Activated T-helper 17 cell treated with anti-CD3 and anti-CD28 coated beads, Interleukin-2, amount 50 U/mL, for 72 hours (primary cell): ENCODE measurements at places on chromosomes 4 and X.

- ATAC-seq: no peak
These were observed 105.6 kb downstream of the CBLL2 start for GRCh38 chrX:22378296-22378695.

GRCh38 chrX:79524642-79525041 is 157.5 kb upstream of the ITM2A start:
- no peak for ATAC-seq

GRCh38 chrX:69150281-69150960 is 14.8 kb downstream of the PJA1 start:
- no peak for ATAC-seq

DNA sequence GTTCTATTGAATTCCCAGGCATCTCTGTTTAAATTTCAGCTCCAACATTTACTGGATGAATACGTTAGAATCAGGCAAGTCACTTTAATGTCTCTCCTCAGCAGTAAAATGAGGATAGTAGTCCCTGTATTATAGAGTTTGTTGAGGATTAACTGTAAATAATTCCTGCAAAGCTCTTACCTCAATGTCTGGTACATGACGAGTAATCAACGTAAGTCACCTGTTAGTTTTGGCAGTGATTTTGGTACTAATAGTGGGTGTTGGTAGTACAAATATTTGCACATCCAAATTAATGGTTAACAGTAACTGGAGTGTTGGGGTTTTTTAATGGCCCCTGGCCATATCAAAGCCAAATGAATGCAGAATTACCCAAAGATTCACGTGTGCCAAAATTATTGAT is 189.8 kb upstream of the GALNT7 start:
- ATAC-seq: no peak

GRCh38 chr4:1644891-1645657 is 39.0 kb downstream of the FAM53A start:
- no peak for ATAC-seq

DNA sequence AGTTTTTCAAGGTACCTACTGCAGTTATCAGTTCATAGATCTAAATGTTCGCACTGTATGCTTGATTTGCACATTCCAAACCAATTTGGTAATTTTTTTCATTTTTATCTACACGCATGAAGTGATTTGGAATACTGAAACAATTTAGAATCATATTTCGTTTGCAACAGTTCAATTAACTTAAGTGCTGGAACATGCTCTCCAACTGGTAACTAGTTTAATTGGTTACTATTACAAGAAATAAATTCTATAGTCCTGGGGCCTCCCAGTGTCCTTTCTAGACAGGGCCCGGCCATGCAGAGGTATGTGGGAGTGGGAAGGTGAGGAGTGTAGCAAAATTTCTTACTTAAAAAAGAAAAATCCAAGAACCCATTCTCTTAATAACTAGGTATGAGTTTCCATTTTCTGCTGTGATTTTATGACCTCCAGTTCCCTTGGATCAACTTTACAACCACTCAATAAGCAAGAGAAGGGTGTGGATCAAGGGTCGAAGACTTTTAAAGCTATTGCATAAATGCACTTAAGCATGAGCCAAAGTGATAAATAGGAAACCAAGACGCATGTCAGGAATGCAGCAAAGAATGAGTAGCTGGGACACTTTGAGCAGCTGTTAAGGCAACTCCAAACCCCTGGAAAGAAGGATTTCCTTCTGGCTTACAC is 106.9 kb downstream of the PPARGC1A start:
- no peak for ATAC-seq

GRCh38 chr4:88398381-88398780 is 19.7 kb downstream of the HERC6 start:
- no peak for ATAC-seq

- ATAC-seq: no peak
These were observed 202.5 kb upstream of the RPL34 start for GRCh38 chr4:108417923-108418322.

GRCh38 chrX:37875675-37876074 is 28.3 kb upstream of the DYNLT3 start:
- ATAC-seq: no peak

DNA sequence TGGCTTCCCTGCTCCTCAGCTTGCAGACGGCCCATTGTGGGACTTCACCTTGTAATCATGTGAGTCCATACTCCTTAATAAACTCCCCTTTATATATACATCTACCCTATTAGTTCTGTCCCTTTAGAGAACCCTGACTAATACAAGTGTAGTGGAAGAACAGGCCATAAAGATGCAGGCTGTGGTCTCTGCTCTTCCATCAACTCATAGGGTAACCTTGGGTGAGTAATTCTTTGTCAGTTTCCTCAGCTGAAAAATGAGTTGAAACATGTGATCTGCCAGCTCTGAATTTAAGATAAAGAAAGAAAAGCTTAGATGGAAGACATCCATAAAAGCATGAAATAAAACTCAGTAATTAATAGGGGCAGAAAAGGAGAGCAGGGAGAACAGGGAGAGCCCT is 103.6 kb downstream of the ENOX2 start:
- ATAC-seq: no peak

- ATAC-seq: no peak
These were observed 7.7 kb downstream of the SCML1 start for GRCh38 chrX:17744896-17745523.

GRCh38 chr4:685679-686412 is 3.1 kb downstream of the SLC49A3 start:
- ATAC-seq: no peak

GRCh38 chr4:1723131-1723801 is 1.9 kb downstream of the TACC3 start:
- peak; percentile 43 for ATAC-seq

GRCh38 chrX:80578517-80579105 is 158.4 kb downstream of the TENT5D start:
- no peak for ATAC-seq

GRCh38 chrX:50081282-50081889 is 119.4 kb downstream of the AKAP4 start:
- ATAC-seq: no peak

- no peak for ATAC-seq
These were observed 387.9 kb upstream of the RPS6KA3 start for GRCh38 chrX:20654596-20655106.

GRCh38 chr4:1192091-1192492 is 19.7 kb upstream of the SPON2 start:
- no peak for ATAC-seq

DNA sequence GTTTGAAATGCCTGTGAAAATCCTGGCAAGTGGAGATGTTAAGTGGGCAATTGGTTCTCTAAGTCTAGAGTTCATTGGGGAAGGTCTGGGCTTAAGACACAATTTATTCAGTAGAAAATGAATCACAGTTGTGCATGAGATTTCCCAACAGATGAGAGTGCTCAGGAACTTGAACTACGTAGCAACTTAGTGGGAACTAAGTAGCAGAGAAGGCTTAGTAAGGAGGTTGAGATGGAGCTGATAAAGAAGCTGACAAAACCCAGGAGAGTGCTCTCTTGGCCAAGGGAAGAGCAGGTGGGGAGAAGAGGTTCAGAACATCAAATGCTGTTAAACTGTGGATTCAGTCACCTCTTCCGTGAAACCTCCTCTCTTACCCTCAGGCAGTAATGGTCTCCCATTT is 33.0 kb downstream of the AFF1 start:
- ATAC-seq: no peak

GRCh38 chrX:107628662-107629539 is 591 bp downstream of the PRPS1 start:
- ATAC-seq: peak; percentile 48

- peak; percentile 11 for ATAC-seq
These were observed 1.8 kb downstream of the UBQLN2 start for GRCh38 chrX:56564921-56565840.

GRCh38 chr4:137343221-137343620 is 189.1 kb downstream of the PCDH18 start:
- no peak for ATAC-seq
